ENCODE measurements at places on chromosomes 7 and 10.

DNA sequence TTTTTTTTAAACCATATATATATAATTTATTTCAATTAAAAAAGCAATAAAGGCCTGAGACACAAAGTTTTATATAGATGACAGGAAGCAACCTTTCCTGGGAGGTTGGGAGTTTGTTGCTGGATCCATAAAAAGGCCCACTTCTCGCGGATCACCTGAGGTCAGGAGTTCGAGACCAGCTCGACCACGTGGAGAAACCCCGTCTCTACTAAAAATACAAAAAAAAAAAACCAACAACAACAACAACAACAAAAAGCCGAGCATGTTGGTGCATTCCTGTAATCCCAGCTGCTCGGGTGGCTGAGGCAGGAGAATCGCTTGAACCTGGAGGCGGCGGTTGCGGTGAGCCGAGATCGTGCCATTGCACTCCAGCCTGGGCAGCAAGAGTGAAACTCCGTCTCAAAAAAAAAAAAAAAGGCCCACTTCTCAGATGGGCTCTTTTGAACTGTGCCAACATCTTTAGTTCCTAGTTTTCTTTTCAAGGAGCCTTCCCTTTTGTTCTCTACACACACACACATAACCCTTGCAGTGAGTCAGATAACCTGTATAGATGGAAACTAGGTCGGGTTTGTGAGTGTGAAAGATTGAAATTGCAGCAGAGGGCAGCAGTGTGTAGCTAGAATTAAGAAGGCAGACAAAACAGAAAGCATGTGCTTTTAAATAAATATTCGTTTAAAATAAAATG lies 1.2 kb upstream of the SMNDC1 start:
- peak; percentile 82 for DNase-seq

- DNase-seq = no peak
These were observed 67.0 kb downstream of the MAP3K8 start for GRCh38 chr10:30500963-30501504.

DNA sequence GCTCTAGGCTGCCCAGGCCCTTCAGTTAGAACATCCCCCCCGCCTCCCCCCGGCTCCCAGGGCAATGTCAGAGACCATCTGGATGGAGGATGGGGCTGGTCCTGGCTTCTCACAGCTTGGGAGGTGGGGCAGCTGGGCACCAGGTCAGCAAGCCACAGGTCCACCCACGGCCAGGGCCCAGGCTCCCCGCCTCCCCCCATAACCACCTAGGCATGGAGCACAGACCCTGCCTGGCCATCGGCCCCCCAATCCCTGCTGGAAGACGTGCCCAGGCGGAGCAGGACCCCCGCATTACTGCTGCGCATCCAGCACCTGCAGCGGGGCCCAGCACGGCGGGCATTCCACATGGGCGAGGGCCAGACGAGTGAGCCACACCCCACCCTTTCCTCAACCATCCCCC lies 169.6 kb downstream of the ELFN1 start:
- no peak for DNase-seq

DNA sequence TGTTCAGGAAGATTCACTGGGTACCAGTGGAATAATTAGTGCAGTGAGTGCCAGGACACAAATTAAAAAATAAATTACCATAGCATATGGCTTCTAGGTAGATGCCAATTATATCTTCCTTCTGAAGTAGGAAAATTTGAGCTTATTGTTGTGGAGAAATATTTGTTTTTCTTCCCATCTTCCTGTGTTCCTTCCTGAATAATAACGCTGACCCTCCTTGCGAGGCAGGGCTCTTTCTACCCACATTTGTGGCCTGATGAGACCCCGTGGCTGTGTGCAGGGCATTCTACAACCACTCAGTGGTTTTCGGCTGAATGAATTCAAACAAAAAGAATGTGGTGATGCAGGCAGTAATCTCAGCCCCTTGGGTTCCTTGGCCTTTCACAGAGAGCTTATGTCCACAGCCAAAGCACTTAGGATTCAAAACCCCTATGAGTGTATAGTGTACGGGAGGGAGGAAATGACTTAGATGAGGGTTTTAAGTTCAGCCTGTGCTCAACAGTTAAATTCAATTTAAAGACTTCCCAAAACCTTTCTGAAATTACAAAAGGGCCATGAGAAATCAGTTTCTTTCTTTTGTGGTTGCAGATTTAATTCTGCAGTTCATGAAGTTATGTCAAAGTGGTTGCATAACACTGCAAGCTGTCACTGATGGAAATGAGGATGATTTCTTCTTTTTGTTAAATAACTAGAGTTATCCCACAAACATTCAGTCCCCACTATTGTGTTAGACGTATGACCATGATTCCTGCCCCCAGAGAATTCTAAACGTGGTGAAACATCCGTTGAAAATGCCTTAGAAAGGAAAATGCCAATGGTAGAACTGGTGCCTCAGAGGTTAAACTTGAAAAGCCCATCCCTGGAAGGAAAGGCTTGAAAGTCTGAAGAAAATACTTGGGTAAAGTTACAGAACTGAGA lies 255.3 kb downstream of the FZD1 start:
- no peak for DNase-seq

DNA sequence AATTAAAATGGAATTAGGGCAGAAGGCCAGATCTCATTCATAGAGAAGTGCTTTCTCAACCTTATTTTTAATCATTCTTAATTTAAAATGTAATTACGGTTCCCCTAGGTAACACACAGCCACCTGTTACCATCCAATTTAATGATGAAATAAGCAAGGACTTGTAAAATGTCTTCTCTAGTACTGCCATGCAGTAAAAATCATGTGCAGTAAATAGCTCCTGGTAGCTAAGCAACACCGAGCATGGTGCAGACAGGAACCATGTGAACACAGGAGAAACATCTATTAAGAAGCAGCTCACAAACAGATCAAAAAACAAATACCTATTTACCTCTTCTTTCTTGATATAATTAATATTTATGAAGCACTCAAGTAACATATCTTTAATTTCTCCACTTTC lies 15.1 kb downstream of the NCAPG2 start:
- DNase-seq = no peak

DNA sequence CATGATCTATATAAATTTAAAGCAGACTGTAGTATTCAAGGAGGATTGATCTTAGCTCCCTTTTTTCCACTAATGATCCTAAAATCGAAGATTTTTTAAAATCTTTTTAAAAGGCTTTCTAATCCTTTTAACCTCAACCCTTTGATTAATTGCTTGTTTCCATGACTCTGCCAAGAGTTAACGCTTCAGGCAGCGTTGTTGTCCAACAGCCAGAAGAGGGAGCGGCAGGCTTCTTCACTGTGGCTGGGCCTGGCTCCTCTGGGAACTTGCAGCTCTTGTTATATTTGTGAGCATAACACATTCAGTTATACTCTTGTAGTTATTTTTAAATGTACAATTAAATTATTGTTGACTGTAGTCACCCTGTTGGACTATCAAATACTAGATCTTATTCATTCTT lies 26.3 kb downstream of the CRCP start:
- DNase-seq = peak; percentile 31

- no peak for DNase-seq
These were observed 67.5 kb downstream of the PFKFB3 start for GRCh38 chr10:6269953-6270867.

- DNase-seq = no peak
These were observed 103.9 kb downstream of the WDFY4 start for GRCh38 chr10:48788554-48788953.

DNA sequence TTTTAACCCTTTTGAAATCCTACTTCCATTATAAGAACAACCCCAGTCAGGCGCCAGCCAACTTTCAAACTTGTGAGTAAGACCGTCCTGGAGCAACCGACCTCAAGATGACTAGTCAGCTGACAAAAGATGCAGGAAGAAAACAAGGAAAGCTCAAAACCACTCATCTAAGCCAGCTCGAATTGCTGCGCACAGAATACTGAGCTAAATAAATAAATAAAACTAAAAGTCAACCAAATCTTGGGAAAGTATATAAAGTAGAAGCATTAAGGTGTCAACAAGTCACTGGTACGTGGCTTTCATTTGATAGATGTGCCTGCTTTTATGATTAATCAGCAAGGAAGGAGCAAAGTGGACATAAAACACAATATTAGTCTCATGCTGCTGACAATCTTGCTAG lies 1269.8 kb downstream of the XPNPEP1 start:
- DNase-seq = no peak

- DNase-seq = no peak
These were observed 56.3 kb upstream of the CYP2C8 start for GRCh38 chr10:95125582-95125981.

DNA sequence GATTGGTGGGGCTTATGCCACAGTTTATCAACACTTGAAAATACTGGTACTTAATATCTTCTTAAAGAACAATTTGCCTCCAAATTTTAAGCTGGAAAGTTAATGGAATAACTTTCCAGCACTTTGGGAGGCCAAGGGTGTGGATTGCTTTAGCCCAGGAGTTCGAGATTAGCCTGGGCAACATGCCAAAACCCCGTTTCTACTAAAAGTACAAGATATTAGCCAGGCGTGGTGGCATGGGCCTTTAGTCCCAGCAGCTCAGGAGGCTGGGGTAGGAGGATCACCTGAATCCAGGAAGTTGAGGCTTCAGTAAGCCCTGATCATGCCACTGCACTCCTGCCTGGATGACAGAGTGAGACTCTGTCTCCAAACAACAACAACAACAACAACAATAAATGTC lies 56.0 kb downstream of the PRF1 start:
- DNase-seq = no peak

- DNase-seq = no peak
These were observed 75.6 kb downstream of the CTBP2 start for GRCh38 chr10:125084614-125085257.

Data from epithelial cell of prostate (primary cell).